ENCODE measurements at places on chromosomes 1 and 21.

DNA sequence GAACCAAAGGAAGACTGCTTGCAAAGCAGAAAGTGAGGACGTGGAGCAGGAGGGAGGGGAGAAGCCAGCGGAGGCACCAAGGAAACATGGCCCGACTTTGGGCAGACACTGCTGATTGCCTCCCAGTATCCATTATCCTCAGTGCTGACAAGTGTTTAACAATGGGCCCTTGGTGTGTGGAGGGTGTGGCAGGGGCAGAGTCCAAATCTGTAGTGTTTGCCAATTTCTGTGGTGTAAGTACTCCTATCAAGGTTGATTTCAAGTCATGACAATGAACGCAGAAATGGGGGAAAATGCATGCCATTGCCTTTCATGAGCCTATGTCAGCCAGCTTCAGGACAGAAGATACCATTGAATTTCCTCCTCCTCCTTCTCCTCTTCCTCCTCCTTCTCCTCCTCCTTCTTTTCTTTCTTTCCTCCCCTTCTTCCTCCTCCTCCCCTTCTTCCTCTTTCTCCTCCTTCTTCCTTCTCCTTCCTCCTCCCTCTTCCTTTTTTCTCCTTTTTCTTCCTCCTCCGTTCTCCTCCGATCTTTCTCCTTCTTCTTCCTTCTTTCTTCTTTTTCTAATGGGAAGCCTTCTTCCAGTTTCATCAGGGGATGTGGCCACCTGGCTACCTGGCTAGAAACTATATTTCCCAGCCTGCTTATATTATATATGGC is 10.3 kb upstream of the PHC2 start:
- no peak for DNase-seq

- no peak for DNase-seq
Measured at GRCh38 chr21:39869141-39869818, 2.0 kb downstream of the PCP4 start.

DNA sequence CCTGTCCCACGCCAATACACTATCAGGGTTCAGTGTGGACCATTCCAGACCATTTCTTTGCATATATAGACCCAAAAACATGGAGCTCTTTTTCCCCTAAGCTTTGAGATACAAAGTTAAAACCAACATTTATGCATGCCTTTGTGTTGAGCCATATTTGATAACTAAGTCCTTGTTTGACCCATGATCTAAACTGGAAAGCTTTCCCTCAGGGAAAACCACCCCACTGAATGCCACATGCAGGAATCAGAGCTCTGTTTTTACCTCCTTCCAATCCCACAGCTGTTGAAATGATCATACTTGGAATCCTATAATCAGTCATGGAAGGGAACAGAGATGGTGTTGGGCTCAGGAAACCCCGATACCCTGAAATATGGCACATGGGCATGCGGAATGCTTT is 14.8 kb upstream of the SLC45A1 start:
- no peak for DNase-seq

DNA sequence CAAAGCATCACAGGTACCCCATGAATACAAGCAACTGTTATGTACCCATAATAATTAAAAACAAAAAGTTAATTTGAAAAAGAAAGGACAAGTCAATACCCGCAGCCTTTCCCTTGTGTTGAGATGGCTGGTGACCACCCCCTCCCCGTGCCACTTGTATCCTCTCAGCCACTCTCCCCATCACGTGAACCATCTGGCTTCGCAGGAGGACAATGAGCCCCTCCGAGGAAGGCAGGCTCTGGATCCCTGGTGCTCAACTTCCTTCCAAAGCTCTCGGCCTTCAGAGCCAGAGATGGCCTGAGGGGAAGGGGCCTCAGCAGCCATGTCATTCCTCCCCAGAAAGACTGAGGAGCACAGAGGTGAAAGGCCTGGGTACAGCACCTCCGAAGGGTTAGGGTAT is 120.4 kb upstream of the RAB4A start:
- DNase-seq, result peak; percentile 8

DNA sequence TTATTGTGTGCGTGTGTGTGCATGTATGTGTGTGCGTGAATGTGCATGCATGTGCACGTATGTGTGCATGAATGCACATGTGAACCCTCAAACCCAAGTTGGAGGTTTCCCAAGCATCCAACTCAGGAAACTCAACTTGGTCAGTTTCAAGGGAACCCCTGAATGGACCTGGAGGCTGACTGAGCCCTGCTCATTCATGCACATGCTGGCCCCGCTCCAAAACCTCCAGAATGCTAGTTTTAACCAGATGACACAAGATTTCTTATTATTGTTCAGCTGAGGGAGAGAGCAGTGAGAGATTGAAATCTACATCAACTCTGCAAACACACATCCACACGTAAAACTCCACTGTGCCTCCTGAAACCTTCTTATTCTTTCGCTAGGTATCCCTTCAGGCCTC is 104.4 kb downstream of the OMA1 start:
- no peak for DNase-seq

Data from neural progenitor cell (in vitro differentiated cells).